ENCODE measurements at places on chromosomes 5 and 9.

DNA sequence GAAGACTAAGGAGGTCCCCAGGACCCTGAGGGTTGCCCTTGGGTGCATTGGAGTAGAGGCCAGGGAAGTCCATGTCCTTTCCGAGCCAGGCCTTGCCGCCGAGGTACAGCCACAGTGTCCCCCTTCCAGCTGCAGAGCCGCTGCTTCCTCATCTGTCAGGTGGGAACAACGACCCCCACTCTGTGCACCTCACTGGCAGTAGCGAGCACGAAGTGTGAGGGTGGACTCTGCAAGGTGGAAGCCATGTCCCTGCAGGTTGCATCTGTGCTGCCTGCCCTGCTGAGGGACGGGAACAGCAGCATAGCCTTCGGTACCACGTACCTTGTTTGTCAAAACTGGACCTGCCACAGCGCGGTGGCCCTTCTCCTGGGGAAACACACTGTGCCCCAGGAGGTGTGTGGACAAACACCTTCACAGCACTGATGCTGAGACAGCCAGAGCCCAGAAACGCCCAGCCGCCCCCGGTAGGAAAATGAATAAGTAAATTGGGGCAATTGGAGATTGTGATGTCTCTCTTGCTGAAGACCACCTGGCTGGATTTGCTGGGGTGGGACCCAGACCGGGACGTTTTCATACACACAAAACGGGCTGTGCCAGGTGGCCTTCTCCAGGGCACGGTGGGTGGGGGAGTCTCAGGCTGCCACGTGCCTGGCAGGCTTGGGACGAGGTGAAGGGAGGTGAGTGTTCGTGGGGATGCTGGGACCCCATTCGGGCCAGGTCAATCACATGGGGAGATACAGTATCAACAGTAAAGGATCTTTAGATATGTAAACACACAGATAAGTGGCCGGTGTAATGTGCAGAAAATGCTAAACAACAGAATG lies 157.3 kb downstream of the RXRA start:
- no peak for DNase-seq

- no peak for DNase-seq
These were observed 139.9 kb downstream of the RFX3 start for GRCh38 chr9:3385871-3386270.

- peak; percentile 20 for DNase-seq
These were observed 435.8 kb downstream of the CTNND2 start for GRCh38 chr5:11468334-11469039.

GRCh38 chr9:124855944-124856765 lies 2.9 kb downstream of the WDR38 start:
- peak; percentile 36 for DNase-seq

- no peak for DNase-seq
These were observed 35.4 kb upstream of the CCDC180 start for GRCh38 chr9:97272072-97272471.

DNA sequence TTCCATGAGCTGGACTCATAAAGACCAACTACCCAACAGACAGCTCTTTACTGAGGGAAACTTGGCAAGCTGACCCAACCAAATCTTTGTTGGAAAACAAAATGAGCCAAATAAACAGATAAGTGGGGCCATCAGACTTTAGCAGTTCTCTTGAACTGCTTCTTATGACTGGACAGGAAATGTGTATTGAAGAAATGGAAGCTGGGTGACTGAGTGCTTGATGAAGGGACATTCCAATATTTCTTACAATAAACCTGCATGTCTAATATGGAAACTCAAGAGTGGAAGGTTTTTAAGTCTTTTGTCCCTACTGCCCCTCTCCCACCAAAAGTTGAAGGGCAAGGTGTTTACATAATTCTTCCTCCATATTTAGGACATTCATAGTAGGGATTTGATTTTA lies 218.8 kb upstream of the NR4A3 start:
- no peak for DNase-seq

DNA sequence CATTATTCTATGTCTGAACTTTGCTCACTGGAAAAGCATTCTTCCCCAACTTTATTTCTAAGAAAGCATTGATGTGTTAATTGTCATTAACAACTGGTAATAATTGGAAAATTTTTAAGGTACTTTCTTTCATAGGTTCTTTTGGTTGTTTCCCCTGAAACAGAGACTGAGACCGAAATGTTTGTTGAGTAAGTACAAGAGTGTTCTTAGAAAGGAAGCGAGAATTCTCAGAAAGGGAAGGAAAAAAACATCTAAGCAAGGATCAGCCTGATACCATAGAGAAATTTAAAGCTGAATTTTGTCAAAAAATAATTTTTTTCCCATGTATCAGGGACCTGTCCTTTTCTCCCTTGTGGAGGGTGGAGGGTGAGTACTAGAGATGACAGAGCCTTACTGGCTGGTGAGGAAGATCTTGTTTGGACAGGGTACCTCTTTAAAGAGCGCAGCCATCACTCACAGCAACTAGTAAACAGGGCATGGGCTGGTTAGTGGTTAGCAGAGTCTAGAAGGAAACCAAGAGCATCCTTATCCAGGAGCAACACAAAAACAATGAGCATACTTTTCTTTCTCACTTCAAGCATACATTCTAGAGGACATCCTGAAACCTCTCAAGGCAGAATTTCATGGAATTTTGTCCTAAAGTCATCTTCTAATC lies 898.5 kb downstream of the DNAH5 start:
- no peak for DNase-seq

GRCh38 chr9:101514071-101514470 lies 19.6 kb upstream of the RNF20 start:
- DNase-seq = peak; percentile 76

- no peak for DNase-seq
These were observed 93.5 kb upstream of the TNPO1 start for GRCh38 chr5:72722792-72723452.

DNA sequence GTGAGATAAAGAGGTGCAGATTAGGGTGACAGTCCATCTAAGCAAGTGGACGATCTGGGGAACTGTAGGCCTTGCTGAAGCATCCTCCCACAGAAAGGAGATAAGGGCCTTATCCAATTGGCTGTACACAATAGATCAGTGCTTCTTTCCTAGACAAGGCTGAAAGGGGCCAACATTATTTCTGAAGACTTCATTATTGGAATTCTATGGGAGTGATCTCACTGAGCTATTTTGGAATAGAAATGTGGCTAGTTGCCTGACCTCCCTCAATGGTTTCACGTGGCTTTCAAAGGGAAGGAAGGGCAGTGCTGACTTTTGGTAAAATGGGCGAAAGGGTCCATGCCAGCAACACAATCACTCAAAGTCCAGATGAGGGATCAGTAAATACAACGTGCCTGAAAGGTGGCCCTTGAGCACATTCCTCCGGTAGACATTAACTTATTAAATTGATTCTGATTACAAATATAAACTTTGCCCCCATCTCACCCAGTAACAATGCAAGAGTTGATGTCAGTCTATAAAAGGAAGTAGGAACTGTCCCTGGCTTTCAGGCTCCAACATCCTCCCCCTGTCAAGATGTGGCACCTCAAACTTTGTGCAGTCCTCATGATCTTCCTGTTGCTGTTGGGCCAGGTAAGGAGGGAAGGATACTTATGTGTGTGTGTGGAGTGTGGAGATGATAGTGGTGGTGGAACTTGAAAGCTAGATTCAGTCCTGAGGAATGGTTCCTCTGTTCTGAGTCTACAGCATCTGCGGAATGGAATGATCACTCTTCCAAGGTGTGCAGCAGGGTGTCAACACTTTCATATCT lies at the start of gene LEAP2:
Gene LEAP2 (plus strand): TSS at position 550 of the 811 bp plus-strand sequence. CDS start 27 bp downstream, at position 577.
- no peak for DNase-seq

- peak; percentile 30 for DNase-seq
These were observed 27.3 kb upstream of the EDIL3 start for GRCh38 chr5:84411832-84412605.

- peak; percentile 29 for DNase-seq
These were observed 450 bp downstream of the GPBP1 start for GRCh38 chr5:57174128-57174889.

DNA sequence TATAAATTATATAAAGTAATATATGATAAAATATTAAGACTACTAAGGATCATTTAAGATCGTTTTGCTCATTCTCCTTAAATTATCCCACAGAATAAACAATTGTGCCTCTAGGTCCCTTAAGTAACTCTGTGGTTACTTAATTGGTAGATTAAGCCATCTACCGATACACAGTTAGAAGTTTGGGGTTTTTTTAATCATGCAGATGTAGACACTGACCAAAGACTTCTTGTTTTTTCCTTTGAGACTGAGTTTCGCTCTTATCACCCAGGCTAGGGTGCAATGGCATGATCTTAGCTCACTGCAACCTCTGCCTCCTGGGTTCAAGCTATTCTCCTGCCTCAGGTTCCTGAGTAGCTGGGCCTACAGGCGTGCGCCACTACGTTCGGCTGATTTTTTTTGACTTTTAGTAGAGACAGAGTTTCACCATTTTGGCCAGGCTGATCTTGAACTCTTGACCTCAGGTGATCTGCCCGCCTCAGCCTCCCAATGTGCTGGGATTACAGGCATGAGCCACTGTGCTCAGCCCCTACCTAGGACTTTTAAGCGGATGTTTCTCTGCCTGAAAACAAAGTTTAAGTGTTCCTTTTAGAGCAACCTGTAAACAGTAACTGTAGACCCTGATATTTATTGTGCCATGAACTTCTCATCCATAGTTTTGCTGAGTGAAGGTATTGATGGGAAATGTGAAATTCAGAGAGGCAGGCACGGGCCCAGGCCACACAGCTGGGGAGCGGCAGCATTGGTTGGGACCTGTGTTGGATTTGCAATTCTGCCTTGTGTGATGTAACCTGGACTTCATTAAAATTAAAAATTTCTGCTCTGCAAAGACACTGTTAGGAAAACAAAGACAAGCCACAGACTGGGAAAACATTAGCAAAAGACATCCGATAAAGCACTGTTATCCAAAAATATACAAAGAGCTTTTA lies 11.6 kb downstream of the CEL start:
- DNase-seq = no peak

GRCh38 chr5:142296914-142297417 lies 27.9 kb downstream of the SPRY4 start:
- peak; percentile 47 for DNase-seq

DNA sequence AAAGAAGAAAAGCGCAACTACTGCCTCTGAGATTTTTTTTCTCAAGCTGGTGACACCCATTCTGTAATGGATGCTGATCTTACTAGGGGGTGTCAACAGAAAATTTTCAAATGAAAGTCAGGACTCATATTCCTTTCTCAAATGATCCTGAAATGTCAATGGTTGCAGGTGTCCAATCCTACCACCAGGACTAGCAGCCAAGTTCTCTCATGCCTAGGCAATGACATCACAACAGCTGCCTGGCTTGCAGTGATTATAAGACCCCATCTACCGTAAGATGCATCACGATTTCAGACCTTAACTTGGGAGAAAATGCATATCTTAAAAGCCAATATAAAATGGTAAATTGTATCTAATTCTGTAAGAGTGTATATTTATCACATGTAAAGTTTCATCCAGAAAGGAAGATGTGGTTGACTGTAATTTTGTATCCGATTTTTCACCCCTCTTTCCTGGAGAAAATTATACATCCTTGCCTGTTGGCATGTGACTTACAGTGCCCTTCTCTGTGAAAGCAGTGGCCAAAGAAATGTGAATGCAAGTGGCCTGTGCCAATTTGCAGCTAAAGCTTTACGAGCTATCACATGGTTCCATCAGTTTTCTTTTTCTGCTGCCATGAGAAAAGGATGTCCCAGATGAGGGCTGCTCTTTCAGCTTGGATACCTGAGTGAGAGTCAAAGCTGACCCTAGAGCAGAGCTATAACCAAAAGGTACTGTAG lies 104.4 kb downstream of the DENND1A start:
- peak; percentile 16 for DNase-seq

- peak; percentile 92 for DNase-seq
These were observed 17.5 kb downstream of the TNIP1 start for GRCh38 chr5:151063142-151063989.

- DNase-seq = no peak
These were observed 151.8 kb upstream of the GDNF start for GRCh38 chr5:37991301-37992299.

DNA sequence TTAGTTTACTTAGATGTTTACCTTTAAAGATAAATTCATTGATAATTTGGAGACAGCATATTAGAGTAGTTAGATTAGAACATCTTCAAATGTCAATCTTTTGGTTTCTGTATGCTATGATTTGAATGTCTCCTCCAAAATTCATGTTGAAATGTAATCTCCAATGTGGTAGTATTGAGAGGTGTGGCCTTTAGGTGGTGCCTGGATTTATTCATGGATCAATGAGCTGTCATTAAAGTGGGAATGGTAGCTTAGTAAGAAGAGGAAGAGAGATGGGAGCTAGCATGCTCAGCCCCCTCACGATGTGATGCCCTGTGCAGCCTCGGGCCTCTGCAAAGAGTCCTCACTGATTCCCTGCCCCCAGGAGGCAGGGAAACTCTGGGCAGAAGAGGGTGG lies 133.6 kb upstream of the TUT7 start:
- no peak for DNase-seq

GRCh38 chr5:158195416-158196210 lies 336.7 kb upstream of the CLINT1 start:
- DNase-seq = no peak

DNA sequence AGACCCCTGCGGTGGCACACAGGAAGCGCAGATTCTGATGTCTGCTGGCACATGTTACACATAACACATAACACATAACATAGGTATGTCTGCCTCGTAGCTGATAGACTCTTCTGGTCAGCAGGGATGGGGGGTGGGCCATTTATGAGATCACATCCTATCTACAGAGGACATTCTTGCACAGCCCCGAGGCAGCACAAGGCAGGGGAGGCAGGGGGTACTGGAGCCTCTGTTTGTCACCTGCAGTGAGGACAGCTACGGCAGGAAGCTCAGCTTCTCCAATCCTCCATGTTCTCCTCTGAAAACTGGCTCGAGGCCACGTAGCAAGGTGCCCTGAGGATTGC lies 16.7 kb upstream of the MED10 start:
- no peak for DNase-seq

GRCh38 chr5:178385496-178385890 lies 152.9 kb upstream of the PHYKPL start:
- DNase-seq = no peak

DNA sequence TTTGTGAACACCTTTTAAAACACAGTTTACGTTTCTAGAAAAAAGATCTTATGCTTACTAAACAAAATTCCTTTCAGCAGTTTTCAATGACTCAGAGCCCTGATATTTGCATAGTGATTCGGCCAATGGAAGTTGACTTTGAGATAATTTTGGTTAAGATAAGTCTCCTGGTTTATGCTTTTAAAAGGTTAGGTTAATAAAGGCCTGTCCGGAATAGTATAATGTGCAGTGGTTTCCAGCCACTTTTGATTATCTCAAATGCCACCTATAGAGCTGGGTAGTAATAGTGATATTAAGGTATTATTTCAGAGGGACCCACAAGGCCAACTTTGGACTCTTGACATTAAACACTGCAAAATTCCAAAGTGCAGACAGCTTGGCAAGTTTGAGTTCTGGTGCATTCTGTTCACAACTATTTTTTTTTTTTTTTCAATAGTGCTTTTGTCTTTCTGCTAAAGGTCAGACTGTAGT lies 86.1 kb downstream of the F2RL2 start:
- DNase-seq = no peak
